ENCODE measurements at places on chromosomes 11 and 22.

- peak; percentile 72 for DNase-seq
Observed at GRCh38 chr11:14414470-14415461, 55.8 kb upstream of the RRAS2 start.

GRCh38 chr22:42425337-42425988 is 6.7 kb downstream of the NFAM1 start:
- no peak for DNase-seq

DNA sequence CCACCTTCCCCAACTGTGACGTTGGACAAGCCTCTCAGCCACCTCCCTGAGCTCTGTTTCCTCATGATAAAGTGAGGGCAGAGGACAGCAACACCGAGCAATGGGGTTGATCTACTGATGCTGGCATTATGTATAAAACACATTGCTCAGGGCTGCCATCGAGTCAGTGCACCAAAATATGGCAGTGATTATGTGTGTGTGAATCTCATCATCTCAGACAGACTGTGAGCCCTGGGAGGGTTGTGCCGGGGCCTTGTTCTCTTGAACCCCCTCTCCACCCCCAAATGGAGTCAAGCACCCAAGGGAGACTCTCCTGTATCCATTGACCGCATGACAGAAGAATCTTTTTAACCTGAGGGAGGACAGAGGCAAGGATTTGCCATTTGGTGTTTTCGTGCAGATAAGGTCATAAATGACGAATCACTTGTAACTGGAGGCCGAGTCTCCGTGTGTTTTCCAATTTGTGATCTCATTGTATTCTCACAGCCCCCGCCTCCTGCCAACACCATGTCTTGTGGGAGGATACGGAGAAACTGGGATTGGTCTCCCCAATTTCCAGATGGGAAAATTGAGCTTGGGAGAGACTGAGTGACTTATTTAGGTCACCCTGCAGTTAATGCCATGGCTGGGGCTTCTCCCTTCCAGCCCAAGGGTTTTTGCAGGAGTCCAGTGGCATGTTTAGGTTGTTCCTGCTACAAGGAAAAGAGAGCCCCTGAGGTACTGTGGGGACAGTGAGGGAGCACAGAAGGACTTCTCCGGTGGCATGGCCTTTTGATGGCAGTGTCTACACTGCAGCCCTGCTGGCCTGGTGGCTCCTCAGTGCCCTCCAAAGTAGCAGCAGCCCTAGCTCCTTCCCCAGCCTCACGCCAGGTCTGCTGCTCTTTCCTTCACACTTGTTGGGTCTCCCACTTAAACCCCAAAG is 52.4 kb downstream of the CHRDL2 start:
- no peak for DNase-seq

GRCh38 chr11:131253142-131253655 is 117.2 kb upstream of the NTM start:
- DNase-seq = no peak

DNA sequence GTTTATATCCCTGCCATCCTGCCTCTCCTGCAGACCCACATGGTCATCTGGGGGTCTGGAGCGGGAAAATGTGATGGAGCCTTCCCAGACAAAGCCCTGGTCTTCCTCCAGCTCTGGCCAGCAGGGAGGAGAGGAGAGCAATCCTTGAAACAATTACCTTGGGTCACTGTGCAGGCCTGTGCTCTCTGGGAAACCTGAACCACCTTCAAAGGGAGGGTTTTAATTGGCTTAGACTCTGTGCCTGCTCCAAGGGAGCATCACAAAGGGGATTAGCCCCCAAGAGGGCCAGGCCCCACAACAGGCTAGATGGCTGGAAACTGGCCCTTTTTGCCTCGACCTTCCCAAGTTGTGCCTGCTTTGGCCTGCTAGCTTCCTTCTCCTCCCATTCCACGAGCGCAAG is 351.9 kb downstream of the TENM4 start:
- DNase-seq = no peak

DNA sequence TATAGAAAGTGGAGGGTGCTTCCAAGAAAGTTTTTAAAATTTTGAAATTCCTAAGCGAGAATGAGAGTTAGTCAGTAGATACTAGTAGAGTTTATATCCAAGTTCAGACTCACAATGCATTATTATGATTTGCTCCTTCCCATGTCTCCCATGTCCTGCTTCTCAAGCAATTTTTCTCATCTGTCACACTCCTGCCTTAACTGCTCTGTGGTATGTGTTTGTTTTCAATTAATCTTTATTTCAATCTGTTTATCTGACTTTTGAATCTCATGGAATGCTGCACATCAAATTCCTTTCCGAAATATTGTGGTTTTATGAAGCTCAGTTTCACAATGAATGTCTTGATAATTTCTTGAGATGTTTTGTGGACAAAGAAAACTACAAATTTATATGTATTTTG is 18.1 kb downstream of the THY1 start:
- no peak for DNase-seq

DNA sequence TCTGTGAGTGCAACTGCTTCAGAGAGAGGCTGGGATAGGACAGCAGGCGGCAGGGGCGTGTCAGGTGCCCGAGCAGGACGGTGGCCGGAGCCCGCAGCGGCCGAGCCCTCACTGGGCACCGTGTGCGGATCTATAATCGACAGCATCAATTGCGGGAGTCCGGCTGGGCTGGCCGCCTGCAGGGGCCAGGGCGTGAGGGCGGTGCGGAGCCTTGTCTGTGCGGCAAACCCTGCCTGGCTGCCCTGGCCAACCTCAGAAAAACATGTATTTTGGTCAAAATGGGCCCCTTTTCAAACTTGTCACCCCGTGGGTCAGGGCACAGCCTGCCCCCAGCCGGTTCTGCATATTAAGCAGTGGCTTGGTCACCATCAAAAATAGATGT is 91.3 kb upstream of the KCNQ1OT1 start:
- DNase-seq = no peak

DNA sequence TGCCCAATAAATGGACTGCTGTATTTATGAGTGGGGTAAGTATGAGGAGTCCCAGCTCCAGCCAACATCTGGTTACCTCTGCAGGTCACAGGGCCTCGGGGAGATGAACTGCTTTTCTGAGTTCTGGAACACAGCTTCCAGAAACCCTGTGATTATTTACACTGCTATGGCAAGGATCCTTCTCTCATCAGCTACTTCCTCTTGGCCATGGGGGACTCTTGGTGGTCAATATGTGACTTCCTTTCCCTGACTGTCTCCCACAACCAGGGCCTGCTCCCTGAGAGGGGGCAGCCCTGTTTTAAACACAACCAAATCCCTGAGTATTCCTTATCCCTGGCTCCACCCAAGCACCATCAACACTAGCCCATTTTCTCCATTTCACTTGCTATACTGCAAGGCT is 10.0 kb downstream of the RHOG start:
- DNase-seq = no peak

DNA sequence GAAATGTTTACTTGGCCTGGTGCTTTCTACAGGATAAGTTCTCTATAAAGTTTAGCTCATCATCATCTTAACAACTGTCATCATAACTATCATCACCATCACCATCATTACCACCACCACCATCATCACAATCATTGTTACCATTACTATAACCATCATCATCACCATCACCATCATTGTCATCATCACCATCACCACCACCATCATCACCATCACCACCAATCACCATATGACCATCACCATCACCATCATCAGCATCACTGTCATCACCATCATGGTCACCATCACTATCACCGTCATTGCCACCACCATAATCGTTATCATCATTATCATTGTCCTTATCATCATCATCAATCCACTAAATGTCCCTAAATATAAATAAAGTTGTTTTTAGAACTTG is 54.9 kb downstream of the DHCR7 start:
- DNase-seq = no peak

DNA sequence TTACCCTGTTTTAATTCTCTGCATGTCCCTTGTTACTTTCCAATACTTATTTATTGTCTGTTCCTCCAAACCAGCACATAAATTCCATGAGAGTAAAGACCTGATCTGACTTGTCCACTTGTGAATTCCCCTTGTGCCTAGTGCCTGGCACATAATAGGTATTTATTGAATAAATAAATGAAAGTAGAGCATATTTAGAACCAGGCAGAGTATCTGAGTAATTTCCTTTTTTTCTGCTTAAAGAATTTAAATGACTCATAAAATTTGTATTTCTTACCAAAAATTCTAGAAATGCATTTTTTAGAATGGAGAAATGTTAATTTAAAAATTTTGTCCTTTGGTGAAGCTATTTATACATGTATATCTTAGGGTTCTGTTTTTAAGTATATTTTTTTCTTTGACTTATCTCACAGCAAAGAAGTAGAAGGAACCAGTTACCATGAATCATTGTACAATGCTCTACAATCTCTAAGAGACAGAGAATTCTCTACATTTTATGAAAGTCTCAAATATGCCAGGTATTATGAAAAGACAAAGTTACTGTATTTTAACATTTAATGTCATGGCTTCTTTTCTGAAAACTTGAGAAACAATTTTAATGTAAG is 96.8 kb downstream of the ATM start:
- no peak for DNase-seq

Data from RCC 7860 (cell line).